ENCODE measurements at places on chromosomes 13 and 19.

DNA sequence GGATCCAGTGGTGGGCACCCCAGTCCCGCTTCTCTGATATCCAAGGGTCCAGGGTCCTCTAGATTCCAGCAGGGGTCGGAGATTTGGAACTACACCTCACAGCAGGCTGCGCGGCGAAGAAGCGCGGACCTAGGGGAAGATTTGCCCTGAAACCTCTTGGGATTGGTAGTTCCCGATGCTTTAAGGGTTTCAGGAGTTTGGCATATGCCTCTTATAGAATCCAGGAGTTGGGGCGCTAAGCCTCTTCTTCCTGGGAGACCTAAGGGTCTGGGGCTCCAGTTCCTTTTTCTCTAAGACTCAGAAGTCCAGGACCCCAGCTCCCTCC lies 349 bp downstream of the BCL2L12 start:
- DNase-seq: no peak

- no peak for DNase-seq
These were observed 907 bp downstream of the KDELR1 start for GRCh38 chr19:48390188-48391099.

- no peak for DNase-seq
These were observed 5.2 kb downstream of the EFNB2 start for GRCh38 chr13:106530171-106530851.

DNA sequence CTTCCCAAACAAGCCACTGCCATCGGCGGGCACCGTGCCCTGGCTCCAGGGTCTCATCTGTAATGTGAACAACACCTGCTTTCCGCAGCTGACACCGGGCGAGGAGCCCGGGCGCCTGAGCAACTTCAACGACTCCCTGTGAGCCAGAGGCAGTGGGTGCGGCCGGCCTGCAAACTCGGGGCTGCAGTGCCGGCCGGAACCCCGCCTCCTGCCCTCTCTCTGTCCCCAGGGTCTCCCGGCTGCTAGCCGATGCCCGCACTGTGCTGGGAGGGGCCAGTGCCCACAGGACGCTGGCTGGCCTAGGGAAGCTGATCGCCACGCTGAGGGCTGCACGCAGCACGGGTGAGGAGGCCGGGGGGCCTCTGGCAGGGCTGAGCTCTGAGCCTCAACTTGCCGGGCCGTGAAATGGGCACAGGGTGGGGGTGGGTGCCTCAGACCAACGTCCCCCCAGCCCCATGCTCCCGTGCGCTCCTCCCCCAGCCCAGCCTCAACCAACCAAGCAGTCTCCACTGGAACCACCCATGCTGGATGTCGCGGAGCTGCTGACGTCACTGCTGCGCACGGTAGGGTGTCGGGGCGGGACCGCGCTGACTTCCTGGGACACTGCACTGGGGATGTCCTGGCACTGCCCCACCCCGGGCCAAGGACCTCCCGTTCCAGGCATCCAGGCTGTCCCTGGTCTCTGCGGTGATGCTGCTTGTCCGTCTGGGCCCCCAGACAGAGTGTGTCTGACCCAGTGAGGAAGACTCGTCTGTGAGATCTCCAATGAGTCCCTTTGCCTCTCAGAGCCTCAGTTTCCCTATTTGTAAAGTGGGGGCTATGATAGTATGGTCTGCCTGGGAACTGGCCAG lies 2.2 kb downstream of the ABCA7 start:
- DNase-seq: no peak

- no peak for DNase-seq
These were observed 358.1 kb downstream of the MYO16 start for GRCh38 chr13:108987517-108987916.

- DNase-seq: no peak
These were observed 195.0 kb upstream of the ATXN8OS start for GRCh38 chr13:69912630-69913029.

GRCh38 chr13:31896427-31896826 lies 135.1 kb upstream of the FRY start:
- no peak for DNase-seq

DNA sequence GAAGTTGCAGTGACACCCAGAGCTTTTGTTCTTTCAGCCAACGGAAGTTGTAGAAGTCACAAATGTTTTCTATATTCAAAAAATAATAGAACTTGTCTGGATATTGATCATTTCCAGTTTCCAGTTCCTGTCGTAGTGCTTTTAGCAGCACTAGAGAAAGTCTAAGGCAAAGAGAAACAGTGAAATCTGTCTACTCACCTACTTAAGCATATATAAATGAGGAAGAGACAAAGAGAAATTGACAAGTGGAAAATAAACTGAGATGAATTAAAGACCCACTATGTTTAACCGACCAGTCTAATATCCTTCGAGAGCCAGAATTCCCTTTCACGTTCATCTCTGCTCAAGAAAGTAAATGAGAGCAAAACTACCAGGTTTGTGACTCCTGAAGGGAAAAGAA lies 36.7 kb downstream of the DACH1 start:
- DNase-seq: no peak

DNA sequence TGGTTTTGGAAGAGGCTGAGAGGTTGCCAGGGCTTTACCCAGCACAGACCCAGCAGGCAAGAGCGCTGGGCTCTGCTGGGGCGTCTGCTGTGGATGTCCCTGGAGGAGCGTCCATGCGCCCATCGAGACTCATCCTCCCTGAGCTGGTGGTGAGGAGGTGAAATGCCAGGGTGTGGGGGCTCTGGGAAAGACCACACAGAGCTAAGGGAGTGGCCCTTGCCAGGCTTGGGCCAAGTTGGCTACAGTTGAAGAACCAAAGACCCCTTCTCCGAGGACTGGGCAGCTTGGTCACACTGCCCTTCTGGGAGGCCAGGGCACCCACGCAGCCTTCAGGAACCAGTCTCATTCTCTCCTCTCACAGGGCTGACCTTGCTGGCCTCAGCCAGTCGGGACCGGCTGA lies 24.6 kb upstream of the OVOL3 start:
- DNase-seq: no peak

GRCh38 chr13:76619631-76620030 lies 266.6 kb downstream of the KCTD12 start:
- no peak for DNase-seq

DNA sequence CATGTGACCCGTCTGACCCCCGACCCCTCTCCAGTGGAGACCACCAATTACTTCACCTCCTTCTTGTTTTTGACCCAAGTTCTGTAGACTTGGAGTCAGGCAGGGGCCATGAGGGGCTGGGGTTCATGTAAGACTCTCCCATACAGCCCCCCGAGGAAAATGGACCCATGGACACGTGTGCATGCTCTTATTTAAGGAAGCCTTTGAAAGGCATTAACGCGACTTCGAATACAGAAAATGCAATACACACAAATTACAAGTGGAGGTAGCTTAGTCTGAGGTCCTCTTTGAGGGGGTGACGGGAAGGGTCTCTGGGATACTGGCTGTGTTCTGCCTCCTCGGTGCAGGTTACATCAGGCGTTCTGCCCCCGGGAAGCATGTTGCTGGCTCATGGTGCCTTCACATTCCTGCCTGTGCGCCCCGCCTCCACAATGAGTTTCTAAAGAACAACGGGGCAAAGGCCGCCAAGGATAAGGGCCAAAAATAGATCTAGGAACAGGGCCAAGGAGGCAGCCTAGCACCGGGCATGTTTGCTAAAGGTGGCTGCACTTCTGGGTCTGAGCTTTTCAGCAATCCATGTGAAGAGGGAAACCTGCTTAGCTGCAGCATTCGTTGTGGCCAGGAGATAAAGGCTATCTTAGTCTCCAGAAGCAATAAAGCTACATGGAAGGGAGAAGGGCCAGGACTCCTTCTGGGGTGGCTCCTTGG lies 54.5 kb downstream of the RAB20 start:
- no peak for DNase-seq

GRCh38 chr13:29943273-29943672 lies 92.9 kb upstream of the UBL3 start:
- DNase-seq: no peak

GRCh38 chr13:112905619-112905989 lies 63.4 kb upstream of the MCF2L start:
- no peak for DNase-seq

DNA sequence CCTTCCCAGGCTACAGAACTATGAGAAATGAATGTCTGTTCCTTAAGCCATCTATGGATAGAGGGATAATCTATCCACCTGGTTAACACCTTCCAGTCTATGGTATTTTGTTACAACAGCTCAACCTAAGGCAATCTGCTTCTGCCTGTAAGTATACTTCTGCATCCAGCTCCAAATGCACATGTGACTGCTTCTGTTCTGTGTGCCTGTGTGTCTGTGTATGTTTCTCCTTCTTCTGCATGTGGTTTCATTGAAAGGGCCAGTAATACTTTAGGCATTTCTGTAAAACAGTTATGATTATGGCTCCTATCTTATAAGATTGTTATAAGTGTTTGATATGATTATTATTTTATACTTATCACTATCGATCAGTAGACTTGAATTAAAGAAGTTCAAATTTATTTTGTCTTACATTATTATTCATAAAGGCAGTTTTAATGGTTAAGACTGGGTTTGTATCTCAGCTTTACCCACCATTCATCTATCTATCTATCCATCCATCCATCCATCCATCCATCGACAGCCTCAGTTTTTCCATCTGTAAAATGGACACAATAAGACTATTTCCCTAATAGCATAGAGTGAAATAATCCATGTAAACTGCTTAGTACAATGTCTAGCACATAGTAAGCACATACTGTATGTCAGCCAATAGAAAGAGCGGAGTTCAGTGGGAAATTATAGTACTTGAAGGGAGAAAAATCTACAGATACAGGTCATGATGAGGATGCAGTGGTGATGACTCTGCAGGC lies 37.5 kb upstream of the TM9SF2 start:
- no peak for DNase-seq

- no peak for DNase-seq
These were observed 1895.6 kb upstream of the PRR20A start for GRCh38 chr13:55245005-55245644.

DNA sequence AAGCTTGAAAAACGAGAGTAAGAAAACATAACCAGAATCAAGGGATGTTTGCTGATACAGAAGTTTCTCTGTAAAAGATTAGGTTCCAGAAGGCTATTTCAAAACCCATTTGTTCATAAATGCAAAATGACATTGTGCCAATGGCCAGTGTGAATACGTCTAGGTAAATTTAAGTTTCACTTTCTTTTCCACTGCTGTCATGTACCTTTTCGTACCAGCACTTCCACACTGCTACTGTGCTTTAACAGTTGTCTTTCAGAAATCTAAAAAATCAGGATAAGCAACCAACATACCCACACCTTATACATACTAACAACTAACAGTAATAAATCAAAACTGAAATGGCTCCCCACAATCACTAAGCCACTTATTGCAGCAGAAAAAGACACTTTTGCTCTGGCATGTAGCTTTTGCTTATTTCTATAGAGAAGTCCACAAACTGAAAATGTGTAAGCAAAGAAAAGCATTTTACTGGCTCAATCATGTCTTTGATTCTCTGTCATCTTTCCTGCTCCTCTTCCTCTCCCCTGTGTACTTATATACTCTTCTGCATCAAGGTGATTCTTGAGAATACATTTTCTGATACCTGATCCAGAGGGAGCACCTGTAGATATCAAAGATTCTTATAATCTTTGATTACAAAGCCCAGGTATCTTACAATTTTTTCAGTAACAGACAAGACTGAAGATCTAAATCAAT lies 34.3 kb downstream of the ELF1 start:
- DNase-seq: no peak

GRCh38 chr19:30634131-30634830 lies 262.1 kb downstream of the ZNF536 start:
- no peak for DNase-seq

DNA sequence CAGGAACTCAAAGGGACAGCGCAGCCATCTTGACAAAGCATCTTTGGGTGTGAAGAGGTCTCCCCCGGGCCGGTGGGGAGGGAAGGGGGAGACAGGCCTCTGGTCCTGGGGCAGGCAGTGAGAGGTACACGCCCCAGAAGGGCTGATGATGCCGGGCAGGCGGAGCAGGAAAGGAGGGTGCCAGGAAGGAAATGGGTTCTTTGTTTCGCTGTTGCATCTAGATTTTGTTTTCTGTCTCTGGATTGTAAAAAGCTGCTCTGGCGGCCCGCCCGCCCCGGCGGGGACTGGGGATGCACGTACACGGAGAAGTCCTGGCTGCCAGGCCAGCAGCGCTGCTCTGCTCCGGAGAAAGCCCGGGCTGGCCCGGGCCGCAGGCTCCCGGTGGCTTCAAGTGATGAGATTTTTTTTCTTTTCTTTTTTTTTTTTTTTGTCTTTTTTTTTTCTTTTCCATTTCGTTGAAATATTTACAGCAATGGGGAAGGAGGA lies 13.2 kb upstream of the ASF1B start:
- no peak for DNase-seq

GRCh38 chr13:30576528-30576927 lies 41.2 kb upstream of the USPL1 start:
- no peak for DNase-seq

- no peak for DNase-seq
These were observed 225.1 kb downstream of the HS6ST3 start for GRCh38 chr13:96314974-96315373.

DNA sequence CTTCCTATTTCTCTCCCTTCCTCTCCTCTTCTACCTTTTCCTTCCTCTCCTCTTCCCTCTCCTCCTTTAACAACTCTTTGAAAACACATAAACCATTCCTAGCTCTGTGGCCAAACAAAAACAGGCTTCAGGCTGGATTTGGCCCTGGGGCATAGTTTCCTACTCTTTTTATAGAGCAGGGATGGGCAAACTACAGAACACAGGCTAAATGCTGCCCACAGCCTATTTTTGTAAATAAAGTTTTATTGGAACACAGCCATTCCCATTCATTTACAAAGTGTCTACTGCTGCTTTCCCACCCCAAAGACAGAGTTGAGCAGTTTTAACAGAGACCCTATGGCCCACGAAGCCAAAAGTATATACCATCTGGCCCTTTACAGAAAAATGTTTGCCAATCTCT lies 35.4 kb downstream of the LHFPL6 start:
- DNase-seq: no peak

GRCh38 chr19:40035996-40036395 lies 20.0 kb downstream of the ZNF780B start:
- no peak for DNase-seq

DNA sequence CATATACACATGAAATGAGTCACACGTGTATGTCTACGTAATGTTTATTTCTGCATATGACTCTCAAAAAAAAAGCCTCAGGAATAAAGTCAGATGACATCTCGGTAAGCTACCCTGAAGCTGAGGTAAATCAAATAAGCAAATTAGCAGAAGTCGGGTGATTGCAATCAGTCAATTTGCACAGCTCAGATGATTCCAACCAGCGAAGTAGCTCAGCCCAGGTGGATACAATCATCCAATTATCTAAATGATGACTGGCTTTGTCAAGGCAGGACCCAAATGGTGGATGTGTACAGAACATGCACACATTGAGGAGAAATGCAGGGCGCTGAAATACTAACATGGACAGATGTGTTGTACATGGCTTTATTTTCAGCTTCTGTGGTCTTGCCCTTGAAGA lies 148.5 kb downstream of the ZNF486 start:
- no peak for DNase-seq

GRCh38 chr19:48479686-48480085 lies 10.5 kb downstream of the CYTH2 start:
- no peak for DNase-seq

DNA sequence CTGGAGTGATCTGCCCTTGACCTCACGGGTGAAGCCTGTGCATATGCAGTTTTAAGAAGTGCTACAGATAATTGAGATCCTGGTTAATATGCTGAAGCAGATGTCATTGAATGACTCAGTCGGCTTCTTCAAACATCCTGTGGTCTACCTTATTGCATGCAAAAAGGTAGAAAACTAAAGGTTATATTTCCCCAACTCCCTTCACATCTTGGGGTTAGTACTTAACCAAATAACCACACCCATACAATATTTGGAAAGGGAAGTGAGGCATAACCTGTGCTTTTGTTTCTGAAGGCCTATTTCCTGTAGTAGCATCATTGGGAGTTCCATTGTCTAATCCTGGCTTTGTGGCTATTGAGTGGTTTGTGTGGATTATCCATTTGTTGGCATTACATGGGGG lies 58.3 kb downstream of the RAP2A start:
- no peak for DNase-seq

All from stimulated activated CD4-positive, alpha-beta T cell treated with anti-CD3 and anti-CD28 coated beads, Interleukin-1b, Interleukin-23, amount 100 ng/mL, for 1 hour (primary cell).